ENCODE measurements at places on chromosomes 1 and 21. TPM values are rescaled to one million over a fixed set of nuclear protein-coding genes. Genes with fewer than 3 reads are reported as not detected.

The NR1I3 gene
- not detected for polyA plus RNA-seq

The VWA5B1 gene
- polyA plus RNA-seq: 0.70 TPM

The SERTAD4 gene
- polyA plus RNA-seq: 0.16 TPM

The SLC6A17 gene
- 7.1 TPM for polyA plus RNA-seq

The FLVCR1 gene
- 4.0 TPM for polyA plus RNA-seq

The IGSF21 gene
- 0.61 TPM for polyA plus RNA-seq

The EPHB2 gene
- polyA plus RNA-seq: 2.0 TPM

The CRNN gene
- 0.52 TPM for polyA plus RNA-seq

The CACNA1E gene
- polyA plus RNA-seq: 0.02 TPM

The SYCP1 gene
- not detected for polyA plus RNA-seq

The FAM72C gene
- not detected for polyA plus RNA-seq

The RIIAD1 gene
- 3.7 TPM for polyA plus RNA-seq

The AMY2A gene
- 1,480 TPM for polyA plus RNA-seq

The NECTIN4 gene
- 2.7 TPM for polyA plus RNA-seq

The OPN3 gene
- 3.5 TPM for polyA plus RNA-seq

The KIF26B gene
- polyA plus RNA-seq: 0.27 TPM

GRCh38 chr1:99216956-99217355, 47.3 kb upstream of the PLPPR4 start:
- no peak for DNase-seq
- no peaks in the 10 kb centered on the region for H3K36me3 ChIP-seq
- no peak overlapping the region for H3K27ac ChIP-seq

- DNase-seq: no peak
- no peak overlapping the region for H3K27ac ChIP-seq
- H3K36me3 ChIP-seq: no peaks in the 10 kb centered on the region
- no peak overlapping the region for H3K4me3 ChIP-seq
- no peaks in the 10 kb centered on the region for H3K4me1 ChIP-seq
These were observed 51.4 kb upstream of the LRIG2 start for GRCh38 chr1:113021430-113022085.

DNA sequence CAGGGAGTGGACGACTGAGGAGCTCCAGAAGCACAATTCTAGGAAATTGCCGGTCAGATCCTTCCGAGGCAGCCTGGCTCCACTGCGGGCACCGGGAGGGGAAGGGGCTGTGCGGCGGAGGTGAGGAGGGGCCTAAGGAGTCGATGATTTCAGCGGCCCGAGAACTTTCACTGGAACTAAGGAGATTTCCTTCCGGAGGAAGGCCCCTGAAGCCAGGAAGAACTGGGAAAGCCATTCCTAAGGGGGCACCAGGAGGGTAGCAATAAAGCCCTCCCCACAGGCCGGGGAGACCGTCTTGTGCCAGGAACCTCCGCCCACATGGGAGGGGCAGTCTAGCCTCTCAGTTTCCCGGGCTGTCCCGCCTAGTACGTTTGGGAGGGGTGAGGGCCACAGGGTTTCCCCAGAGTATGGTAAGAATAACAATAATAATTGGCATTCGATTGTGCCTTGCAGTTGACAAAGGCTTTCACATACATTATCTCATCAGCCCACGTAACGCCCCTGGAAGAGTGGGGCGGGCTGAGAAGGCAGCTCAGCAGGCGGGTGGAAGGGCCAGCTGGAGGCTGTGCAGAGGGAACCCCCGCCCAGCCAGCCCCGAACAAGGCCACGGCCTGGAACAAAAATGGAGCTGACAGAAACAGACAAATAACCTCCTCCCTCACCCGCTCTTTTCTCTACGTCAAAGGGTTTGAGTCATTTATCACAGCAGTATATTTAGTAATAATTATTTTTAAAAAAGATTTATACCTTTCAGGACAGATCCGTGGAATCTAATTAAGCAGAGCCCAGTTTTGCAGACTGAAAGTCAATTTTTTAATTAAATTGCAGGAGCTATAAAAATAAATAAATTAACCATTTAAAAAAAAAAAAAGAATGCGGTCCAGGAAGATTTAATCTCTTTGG, 19.8 kb downstream of the NPR1 start:
- H3K27me3 ChIP-seq: no peaks in the 10 kb centered on the region
- H3K4me3 ChIP-seq: no peak overlapping the region
- DNase-seq: no peak

- peak overlapping the region; percentile 86 for H3K27ac ChIP-seq
- H3K27me3 ChIP-seq: no peaks in the 10 kb centered on the region
- H3K4me1 ChIP-seq: peaks cover 7% of the 10 kb centered on the region
- no peaks in the 10 kb centered on the region for H3K36me3 ChIP-seq
- H3K4me3 ChIP-seq: peak overlapping the region; percentile 97
- DNase-seq: no peak
These were observed 841 bp downstream of the SNX27 start for GRCh38 chr1:151612501-151613281.

DNA sequence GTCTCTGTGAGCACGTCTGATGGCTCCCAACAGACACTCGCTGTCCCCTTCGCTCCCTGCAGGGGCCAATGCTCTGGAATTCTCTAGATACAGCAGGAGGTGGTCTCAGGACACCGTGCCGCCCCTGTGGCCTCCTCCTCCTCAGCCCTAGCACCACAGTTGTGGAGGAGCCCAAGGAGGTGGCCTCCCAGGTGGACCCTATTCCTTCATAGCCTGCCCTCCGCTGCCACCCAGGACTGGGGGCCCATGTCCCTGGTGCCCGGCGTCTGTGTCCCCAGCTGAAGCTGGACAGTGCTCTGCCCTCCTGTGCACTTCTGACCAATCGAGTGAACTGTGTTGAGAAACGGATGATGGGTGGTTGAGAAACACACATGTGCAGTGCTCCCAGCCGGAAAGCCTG, 149.8 kb upstream of the ARHGEF16 start:
- H3K4me3 ChIP-seq: no peak overlapping the region
- DNase-seq: peak; percentile 31
- H3K27me3 ChIP-seq: no peaks in the 10 kb centered on the region
- no peaks in the 10 kb centered on the region for H3K4me1 ChIP-seq
- H3K27ac ChIP-seq: no peak overlapping the region

DNA sequence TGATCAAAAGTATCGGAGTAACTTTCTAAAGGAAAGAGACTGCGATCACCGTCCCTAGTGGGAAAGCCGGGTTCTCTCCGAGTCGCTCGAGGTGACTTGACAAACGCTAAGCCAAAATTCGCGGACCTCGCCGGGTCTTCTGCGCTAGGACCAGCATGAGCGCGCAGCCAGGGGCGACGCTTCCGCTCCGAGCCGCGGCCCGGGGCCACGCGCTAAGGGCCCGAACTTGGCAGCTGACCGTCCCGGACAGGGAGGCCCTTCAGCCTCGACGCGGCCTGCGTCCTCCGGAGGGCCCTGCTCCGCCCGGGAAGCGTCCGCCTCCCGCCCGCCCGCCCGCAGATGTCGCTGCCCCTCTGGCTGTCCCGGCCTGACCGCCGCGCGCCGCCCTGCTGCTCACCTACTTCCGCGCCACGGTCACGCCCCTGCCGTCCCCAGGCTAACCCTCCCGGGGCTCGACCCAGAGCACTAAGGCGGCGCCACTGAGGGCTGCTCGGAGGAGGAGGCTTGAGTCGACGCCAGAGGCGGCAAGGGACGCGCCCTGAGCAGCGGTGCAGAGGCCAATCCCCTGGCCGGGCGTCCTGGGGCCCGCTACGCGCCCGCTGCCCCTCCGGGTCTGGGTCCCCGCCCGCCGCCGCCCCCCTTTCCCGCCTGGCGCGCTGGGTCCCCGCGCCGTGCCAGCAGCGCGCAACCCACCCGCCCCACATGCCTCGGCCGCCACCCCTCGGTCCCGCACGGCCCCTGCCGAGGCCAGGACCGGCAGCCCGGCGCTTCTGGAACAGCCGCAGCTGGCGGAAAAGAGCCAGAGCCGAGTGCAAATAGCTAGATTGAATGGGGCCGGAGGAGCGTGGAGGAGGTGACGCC, 896 bp upstream of the DUSP10 start:
- peaks cover 11% of the 10 kb centered on the region for H3K4me1 ChIP-seq
- peak; percentile 95 for DNase-seq
- H3K4me3 ChIP-seq: peak overlapping the region; percentile 36
- peak overlapping the region; percentile 99 for H3K27ac ChIP-seq
- no peaks in the 10 kb centered on the region for H3K36me3 ChIP-seq

- H3K27ac ChIP-seq: no peak overlapping the region
- H3K4me3 ChIP-seq: no peak overlapping the region
- DNase-seq: no peak
- H3K27me3 ChIP-seq: no peaks in the 10 kb centered on the region
These were observed 2.8 kb downstream of the GCSAML start for GRCh38 chr1:247551721-247552120.

GRCh38 chr1:103129796-103130195, 21.5 kb upstream of the COL11A1 start:
- H3K36me3 ChIP-seq: no peaks in the 10 kb centered on the region
- DNase-seq: no peak
- H3K4me3 ChIP-seq: no peak overlapping the region
- no peaks in the 10 kb centered on the region for H3K27me3 ChIP-seq
- no peaks in the 10 kb centered on the region for H3K4me1 ChIP-seq
- no peak overlapping the region for H3K27ac ChIP-seq

DNA sequence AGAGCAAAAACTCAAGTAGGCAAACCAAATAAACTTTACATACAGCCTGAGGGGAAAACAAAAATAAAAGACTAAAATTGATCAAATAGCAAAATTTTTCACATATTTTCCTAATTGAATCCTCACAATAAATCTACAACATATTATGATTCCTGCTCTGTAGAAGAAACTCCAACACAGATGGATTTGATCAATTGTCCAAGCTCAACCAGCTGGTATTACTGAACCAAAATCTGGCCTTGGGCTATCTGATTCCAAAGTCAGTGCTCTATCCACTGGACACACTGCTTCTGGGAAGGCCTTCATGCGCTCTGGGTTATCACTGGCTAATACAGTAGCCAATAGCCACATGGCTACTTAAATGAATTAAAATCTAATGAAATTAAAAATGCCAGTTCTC, 39.3 kb downstream of the PCNX2 start:
- no peaks in the 10 kb centered on the region for H3K27me3 ChIP-seq
- peaks cover 7% of the 10 kb centered on the region for H3K4me1 ChIP-seq
- DNase-seq: no peak
- H3K4me3 ChIP-seq: no peak overlapping the region
- H3K27ac ChIP-seq: no peak overlapping the region

GRCh38 chr1:36924282-36924811, 110.0 kb downstream of the GRIK3 start:
- H3K36me3 ChIP-seq: no peaks in the 10 kb centered on the region
- H3K4me1 ChIP-seq: no peaks in the 10 kb centered on the region
- H3K27me3 ChIP-seq: no peaks in the 10 kb centered on the region
- peak; percentile 83 for DNase-seq
- H3K27ac ChIP-seq: no peak overlapping the region

DNA sequence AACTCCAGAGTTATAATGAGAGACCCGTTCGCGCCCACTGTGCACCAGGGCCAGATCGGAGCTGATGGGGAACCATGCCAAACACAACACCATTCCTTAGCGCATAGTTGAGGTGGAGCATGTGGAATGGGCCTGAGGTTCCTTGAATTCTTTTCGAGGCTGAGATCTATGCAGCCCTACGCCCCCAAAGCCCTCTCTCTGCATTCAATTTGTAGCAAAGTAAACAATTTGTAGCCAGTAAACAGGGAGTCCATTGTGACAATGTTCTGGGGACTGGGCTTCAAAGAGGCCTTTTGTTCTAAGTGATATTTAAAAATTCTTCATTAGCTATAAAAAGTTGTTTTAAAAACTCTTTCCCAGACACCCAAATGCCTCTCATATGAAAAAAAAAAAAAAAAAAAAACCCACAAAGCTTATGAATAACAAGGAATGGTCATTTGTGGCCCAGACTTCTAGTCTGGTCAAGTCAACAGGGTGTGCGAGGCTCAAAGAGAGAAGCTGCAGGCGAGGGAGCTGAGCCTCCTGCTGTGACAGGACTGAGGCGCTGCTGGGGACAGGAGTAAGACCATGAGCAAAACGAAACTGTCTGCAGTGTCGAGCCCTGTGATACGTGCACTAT, 30.6 kb upstream of the KCNE2 start:
- no peak overlapping the region for H3K27ac ChIP-seq
- no peaks in the 10 kb centered on the region for H3K4me1 ChIP-seq
- H3K27me3 ChIP-seq: no peaks in the 10 kb centered on the region
- no peak for DNase-seq

- no peaks in the 10 kb centered on the region for H3K36me3 ChIP-seq
- H3K4me3 ChIP-seq: no peak overlapping the region
- H3K4me1 ChIP-seq: no peaks in the 10 kb centered on the region
- H3K27me3 ChIP-seq: no peaks in the 10 kb centered on the region
These were observed 16.8 kb downstream of the LGR6 start for GRCh38 chr1:202210385-202210784.

- no peaks in the 10 kb centered on the region for H3K27me3 ChIP-seq
- H3K27ac ChIP-seq: no peak overlapping the region
- no peak overlapping the region for H3K4me3 ChIP-seq
- H3K4me1 ChIP-seq: no peaks in the 10 kb centered on the region
- no peaks in the 10 kb centered on the region for H3K36me3 ChIP-seq
These were observed 294.1 kb upstream of the KAZN start for GRCh38 chr1:14304381-14304865.

DNA sequence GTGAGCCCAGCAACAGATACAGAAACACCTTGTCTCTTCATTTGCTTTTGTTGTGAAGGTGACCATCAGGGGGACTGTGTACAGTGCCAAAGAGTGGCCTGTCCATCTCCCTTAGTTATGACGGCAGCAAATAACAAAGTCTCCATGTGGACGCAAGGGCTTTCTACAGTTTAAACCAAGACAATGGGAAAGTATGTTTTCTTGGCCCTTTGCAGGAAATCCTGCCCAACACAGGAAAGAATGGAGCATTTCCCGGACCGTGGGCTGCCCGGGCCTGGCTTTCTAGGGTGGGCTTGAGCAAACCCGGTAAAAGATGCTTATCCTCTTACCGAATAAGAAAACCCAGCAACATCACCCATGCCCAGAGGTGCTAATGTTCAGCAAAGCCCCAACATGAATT, 87.3 kb downstream of the ZBTB18 start:
- H3K27me3 ChIP-seq: no peaks in the 10 kb centered on the region
- no peak overlapping the region for H3K27ac ChIP-seq
- H3K4me3 ChIP-seq: no peak overlapping the region
- DNase-seq: no peak

GRCh38 chr1:97745912-97746311, 174.9 kb downstream of the DPYD start:
- no peak overlapping the region for H3K27ac ChIP-seq
- no peak overlapping the region for H3K4me3 ChIP-seq
- H3K4me1 ChIP-seq: no peaks in the 10 kb centered on the region
- no peaks in the 10 kb centered on the region for H3K27me3 ChIP-seq

GRCh38 chr21:35361988-35362387, 312.9 kb upstream of the RUNX1 start:
- H3K36me3 ChIP-seq: no peaks in the 10 kb centered on the region
- no peak overlapping the region for H3K4me3 ChIP-seq
- DNase-seq: no peak

DNA sequence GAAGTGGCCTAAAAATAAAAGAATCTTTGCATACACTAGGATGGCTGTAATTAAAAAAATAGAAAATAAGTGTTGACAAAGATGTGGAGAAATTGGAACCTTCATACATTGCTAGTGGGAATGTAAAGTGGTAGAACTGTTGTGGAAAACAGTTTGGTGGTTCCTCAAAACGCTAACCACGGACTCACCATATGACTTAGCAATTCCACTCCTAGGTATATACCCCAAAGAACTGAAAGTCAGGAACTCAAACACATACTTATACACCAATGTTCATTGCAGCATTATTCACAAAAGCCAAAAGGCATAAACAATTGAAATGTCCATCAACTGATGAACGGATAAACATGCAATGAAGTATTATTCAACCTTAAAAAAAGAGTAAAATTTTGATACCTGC, 10.8 kb upstream of the HMGCL start:
- H3K4me1 ChIP-seq: peaks cover 3% of the 10 kb centered on the region
- no peak overlapping the region for H3K27ac ChIP-seq
- no peaks in the 10 kb centered on the region for H3K27me3 ChIP-seq
- no peaks in the 10 kb centered on the region for H3K36me3 ChIP-seq
- H3K4me3 ChIP-seq: no peak overlapping the region
- DNase-seq: no peak
